ENCODE measurements at places on chromosomes 5 and 9. TPM values are rescaled to one million over a fixed set of nuclear protein-coding genes. Genes with fewer than 3 reads are reported as not detected.

GRCh38 chr5:174501461-174502069 lies 222.8 kb upstream of the MSX2 start:
- no peaks in the 10 kb centered on the region for H3K4me1 ChIP-seq
- no peak overlapping the region for H3K4me3 ChIP-seq
- H3K36me3 ChIP-seq = no peaks in the 10 kb centered on the region
- no peak overlapping the region for H3K27ac ChIP-seq
- H3K27me3 ChIP-seq = peaks cover 13% of the 10 kb centered on the region

DNA sequence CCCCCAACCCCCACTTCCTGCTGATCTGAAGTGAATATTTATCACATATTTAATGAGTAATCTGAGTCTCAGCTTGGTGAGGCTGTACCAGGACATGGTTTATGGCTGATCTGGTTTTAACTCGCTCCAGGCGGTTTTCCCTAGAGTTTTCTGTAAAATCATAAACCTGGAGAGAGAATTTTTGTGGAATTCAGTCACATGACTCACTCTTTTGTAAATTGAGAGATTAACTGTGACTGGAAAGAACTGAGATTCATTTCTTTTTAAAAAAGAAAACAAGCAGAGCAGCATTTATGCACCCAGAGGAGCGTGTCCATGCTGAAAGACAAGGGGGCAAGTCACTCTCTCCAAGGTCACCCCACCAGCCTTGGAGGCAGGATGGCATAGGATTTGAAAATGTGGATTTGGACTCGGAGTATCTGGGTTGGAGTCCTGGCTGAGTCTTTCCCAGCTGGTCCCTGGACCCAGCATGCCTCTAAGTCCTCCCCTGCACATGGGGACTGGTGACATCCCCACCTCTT lies 81.8 kb downstream of the ZNF618 start:
- peaks cover 69% of the 10 kb centered on the region for H3K4me1 ChIP-seq
- no peaks in the 10 kb centered on the region for H3K27me3 ChIP-seq
- peak overlapping the region; percentile 35 for H3K4me3 ChIP-seq
- H3K27ac ChIP-seq = peak overlapping the region; percentile 86
- DNase-seq = no peak

GRCh38 chr5:137498301-137498735 lies 808 bp downstream of the SPOCK1 start:
- H3K27me3 ChIP-seq = no peaks in the 10 kb centered on the region
- H3K4me1 ChIP-seq = peaks cover 37% of the 10 kb centered on the region

THBS4 gene
- 1.5 TPM for total RNA-seq

GRCh38 chr9:110047955-110048402 lies 160.0 kb downstream of the C9orf152 start:
- H3K4me1 ChIP-seq = peaks cover 48% of the 10 kb centered on the region
- H3K27me3 ChIP-seq = no peaks in the 10 kb centered on the region
- peak overlapping the region; percentile 97 for H3K4me3 ChIP-seq
- H3K36me3 ChIP-seq = no peaks in the 10 kb centered on the region
- peak overlapping the region; percentile 76 for H3K27ac ChIP-seq
- DNase-seq = no peak

DNA sequence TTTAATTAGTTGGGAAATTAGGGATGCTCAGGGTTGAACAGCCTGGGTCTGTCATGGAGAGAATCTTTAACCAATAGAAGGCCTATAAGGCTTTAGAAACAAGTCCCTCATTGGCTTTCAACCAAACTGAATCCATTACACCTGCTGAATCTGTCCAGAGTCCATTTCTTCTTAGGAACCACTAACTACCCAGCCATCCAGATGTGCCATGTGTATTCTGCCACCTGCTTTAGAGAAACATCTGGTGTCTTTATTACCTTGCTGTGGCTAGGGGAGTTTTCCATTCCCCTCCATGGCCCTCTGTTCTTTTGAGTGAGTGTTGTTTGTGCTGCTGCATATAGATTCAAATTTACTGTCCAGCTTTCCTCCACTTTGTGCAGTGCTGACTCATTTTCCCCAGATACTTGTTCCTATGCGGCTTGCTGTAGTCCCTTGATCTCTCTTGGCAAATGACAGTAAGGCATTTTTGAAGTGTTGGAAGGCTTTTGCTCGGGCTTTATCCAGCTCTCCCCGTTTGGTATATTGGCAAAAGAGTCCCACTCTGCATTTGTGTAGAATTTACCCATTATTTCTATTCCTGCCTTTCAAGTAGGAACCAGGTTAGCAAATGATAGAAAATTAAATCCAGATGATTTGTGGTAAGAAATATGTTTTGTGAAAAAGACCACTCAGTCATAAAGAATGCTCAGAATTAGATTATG lies 54.6 kb downstream of the NLN start:
- no peak overlapping the region for H3K4me3 ChIP-seq
- DNase-seq = no peak
- H3K27ac ChIP-seq = no peak overlapping the region
- H3K4me1 ChIP-seq = peaks cover 24% of the 10 kb centered on the region

- peaks cover 2% of the 10 kb centered on the region for H3K36me3 ChIP-seq
- H3K4me3 ChIP-seq = no peak overlapping the region
- H3K27me3 ChIP-seq = no peaks in the 10 kb centered on the region
- peaks cover 43% of the 10 kb centered on the region for H3K4me1 ChIP-seq
- H3K27ac ChIP-seq = peak overlapping the region; percentile 35
Measured at GRCh38 chr5:127957183-127957582, 126.4 kb upstream of the SLC12A2 start.

SEMA4D gene
- 2.0 TPM for total RNA-seq

TMEM174 gene
- total RNA-seq = not detected

DNA sequence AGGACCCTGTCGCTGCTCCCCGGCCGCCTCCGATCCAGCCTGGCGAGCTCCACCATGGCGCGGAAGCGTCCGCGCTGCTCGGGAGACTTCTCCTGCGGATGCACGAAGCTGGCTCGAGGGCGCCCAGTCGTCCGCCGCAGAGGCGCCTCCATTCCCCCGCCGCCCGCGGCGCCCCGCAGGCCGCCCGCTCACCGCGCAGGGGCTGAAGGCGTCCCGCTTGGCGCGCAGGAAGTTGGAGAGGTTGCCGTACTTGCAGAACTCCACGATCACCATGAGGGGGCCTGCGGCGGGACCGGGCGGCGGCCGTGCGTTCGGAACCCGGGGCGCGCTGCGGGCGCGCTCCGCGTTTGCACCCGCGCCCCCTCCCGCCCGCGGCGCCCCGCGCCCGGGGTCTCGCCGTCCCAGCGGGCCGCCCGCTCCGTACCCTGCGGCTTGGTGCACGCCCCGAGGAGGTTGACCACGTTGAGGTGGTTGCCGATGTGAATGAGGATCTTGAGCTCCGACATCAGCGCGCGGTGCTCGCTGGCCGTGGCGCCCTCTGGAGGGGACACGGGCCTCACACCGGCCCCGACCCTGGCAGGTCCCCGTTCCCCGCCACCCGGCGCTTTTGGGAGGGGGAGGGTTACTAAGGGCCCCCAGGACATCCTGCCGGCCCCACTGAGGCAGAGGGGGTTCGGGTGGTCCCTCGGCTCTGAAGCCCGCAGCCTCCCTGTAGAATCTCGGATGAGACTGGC lies 27.7 kb upstream of the SCGB3A1 start:
- H3K36me3 ChIP-seq = no peaks in the 10 kb centered on the region
- DNase-seq = no peak
- peaks cover 3% of the 10 kb centered on the region for H3K27me3 ChIP-seq
- peak overlapping the region; percentile 69 for H3K4me3 ChIP-seq

SLC6A7 gene
- total RNA-seq = not detected

GRCh38 chr5:151924564-151925301 lies at the start of gene GLRA1:
TSS of gene GLRA1 (minus strand) at chr5:151924851. CDS start at chr5:151924549, 302 bp downstream.
- no peak within 1 kb of the TSS for H3K27ac ChIP-seq
- no peaks in the 10 kb centered on the region for H3K36me3 ChIP-seq
- H3K27me3 ChIP-seq = peaks cover 16% of the 10 kb centered on the region
- no peak within 1 kb of the TSS for H3K4me3 ChIP-seq
- peak; percentile 85 for DNase-seq
- H3K4me1 ChIP-seq = peaks cover 2% of the 10 kb centered on the region

DNA sequence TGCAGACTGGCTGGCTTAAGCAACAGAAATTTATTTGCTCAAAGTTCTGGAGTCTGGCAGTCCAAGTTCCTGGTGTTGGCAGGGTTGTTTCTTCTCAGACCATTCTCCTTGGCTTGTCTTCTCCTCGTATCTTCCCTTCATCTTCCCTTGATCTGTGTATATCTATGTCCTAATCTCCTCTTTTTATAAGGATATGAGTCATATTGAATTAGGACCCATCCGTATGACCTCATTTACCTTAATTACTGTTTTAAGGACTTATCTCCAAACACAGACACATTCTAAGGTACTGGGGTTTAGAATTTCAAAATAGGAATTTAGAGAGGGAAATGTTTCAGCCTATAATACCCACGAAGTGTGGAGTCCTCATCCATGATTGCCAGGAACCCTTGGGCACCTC lies 13.1 kb upstream of the LPAR1 start:
- H3K27me3 ChIP-seq = no peaks in the 10 kb centered on the region
- peaks cover 11% of the 10 kb centered on the region for H3K4me1 ChIP-seq
- no peaks in the 10 kb centered on the region for H3K36me3 ChIP-seq
- no peak overlapping the region for H3K4me3 ChIP-seq
- no peak overlapping the region for H3K27ac ChIP-seq
- no peak for DNase-seq

F2RL2 gene
- total RNA-seq = 13.0 TPM

- H3K27me3 ChIP-seq = peaks cover 60% of the 10 kb centered on the region
- H3K4me3 ChIP-seq = peak overlapping the region; percentile 91
- no peak for DNase-seq
- H3K36me3 ChIP-seq = peaks cover 3% of the 10 kb centered on the region
- peaks cover 18% of the 10 kb centered on the region for H3K4me1 ChIP-seq
- H3K27ac ChIP-seq = peak overlapping the region; percentile 59
Measured at GRCh38 chr9:132160802-132161742, 786 bp upstream of the NTNG2 start.

SNCB gene
- not detected for total RNA-seq

GRCh38 chr5:179900711-179901110 lies 7.0 kb downstream of the TBC1D9B start:
- DNase-seq = no peak
- peaks cover 25% of the 10 kb centered on the region for H3K36me3 ChIP-seq
- peaks cover 4% of the 10 kb centered on the region for H3K4me1 ChIP-seq
- no peak overlapping the region for H3K4me3 ChIP-seq
- no peaks in the 10 kb centered on the region for H3K27me3 ChIP-seq

Measured in osteocyte (in vitro differentiated cells).